ENCODE measurements at places on chromosomes 5 and 9. TPM values are rescaled to one million over a fixed set of nuclear protein-coding genes. Genes with fewer than 3 reads are reported as not detected.

The GZMA gene
- not detected for total RNA-seq

GRCh38 chr5:173090639-173091038, 34.5 kb downstream of the CREBRF start:
- DNase-seq, result no peak

The IL31RA gene
- total RNA-seq, result 1.6 TPM

GRCh38 chr9:136844761-136845464, 2.6 kb downstream of the AJM1 start:
- no peak for DNase-seq

The KCNMB1 gene
- total RNA-seq, result not detected

- DNase-seq, result no peak
Measured at GRCh38 chr5:40515476-40515875, 164.2 kb upstream of the PTGER4 start.

DNA sequence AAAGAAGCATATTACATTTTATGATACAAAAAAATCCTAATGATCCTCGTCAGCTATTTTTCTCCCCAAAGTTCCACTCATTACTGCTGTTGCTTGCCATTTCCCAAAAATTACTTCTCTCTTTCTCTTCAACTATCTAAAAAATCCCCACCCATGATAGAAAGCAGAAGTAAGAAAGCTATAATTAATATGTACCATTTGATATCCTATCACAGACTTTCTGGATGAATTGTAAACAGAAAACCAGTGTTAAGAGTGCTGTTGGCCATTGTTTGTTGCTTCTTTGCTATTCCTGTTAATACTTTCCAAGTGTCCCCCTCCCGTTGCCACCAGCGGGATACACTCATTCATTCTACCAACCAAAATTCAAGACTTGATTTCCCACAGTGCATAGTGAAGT, 136.3 kb upstream of the SMARCA2 start:
- DNase-seq, result no peak

Data from PC-3 (cell line).